ENCODE measurements at places on chromosomes 2 and 18.

GRCh38 chr2:215767625-215768024 is 245.7 kb downstream of the MREG start:
- no peak for DNase-seq

GRCh38 chr2:233638836-233639235 is 2.6 kb downstream of the UGT1A10 start:
- no peak for DNase-seq

- no peak for DNase-seq
These were observed 30.1 kb upstream of the PNO1 start for GRCh38 chr2:68127358-68128242.

DNA sequence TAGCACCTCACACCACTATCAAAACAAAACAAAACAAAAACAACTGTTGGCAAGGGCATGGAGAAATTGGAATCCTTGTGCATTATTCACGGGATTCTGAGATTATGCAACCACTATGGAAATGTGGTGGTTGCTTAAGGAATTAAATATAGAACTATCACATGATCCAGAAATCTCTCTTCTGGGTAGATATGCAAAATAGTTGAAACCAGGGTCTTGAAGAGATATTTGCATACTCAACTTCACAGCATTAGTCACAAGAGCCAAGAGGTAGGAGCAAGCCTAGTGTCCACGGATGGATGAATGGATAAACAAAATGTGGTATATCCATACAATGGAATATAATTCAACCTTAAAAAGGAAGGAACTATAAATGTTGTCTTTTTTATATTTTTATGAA is 7.0 kb downstream of the TMEM131 start:
- no peak for DNase-seq

- DNase-seq = no peak
These were observed 259.7 kb downstream of the ETAA1 start for GRCh38 chr2:67656875-67657274.

DNA sequence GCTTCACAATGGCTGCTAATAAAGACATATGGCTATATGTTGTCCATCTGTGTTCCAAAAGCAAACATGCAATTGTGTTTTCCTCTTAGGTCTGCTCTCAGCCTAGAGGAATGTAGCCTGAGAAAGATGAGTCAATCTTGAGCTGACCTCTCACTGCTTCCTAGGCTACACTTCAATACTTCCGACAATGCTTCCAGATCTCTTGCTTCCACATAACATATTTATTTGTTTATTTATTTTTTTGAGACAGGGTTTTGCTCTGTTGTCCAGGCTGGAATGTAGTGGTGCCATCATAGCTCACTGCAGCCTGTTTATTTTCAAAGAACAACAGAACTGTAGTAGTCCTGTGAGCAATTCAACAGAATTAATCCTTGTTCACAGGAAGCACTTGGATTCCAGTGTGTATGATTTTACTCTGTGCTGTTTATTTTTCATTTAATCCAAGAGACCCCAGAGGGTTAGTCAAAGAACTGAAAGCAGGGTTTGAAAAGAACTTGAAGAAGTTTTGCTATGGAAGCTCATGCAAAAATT is 437.9 kb downstream of the TXNL1 start:
- no peak for DNase-seq

DNA sequence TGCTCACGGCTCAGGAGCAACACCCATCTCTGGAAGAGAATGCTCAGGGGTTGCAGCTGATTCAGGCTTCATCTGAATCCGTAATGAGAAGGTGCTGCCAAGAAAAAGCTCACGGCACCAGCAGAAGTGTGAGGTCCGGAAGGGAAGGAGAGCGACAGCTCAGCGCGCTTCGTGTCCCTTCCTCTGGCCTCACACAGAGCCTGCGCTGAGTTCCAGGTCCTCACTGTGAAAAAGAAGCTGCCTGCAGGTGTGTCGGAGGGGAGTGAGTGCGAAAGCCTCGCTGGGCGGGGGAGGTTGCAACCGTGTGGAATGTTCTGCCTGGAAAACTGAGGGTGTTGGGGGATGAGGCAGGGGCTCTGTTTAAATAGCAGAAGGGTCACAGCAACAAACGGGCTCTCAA is 76.2 kb upstream of the TWIST2 start:
- no peak for DNase-seq

- DNase-seq = no peak
These were observed 1.8 kb upstream of the ALK start for GRCh38 chr2:29923110-29923721.

DNA sequence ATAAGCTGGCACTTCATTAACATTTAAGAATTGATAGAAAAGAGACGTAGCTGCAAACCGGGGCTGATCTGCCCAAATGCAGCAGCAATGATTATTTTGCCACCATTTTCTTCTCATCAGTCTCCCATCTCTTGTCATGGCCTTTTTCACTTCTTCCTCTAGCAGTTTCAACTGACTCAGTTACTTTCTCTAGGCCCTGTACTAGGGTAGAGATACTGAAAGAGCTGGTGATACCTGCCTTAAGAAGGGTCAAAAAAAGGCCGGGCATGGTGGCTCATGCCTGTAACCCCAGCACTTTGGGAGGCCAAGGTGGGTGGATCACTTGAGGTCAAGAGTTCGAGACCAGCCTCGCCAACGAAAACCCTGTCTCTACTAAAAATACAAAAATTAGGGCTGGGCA is 127.4 kb downstream of the LTBP1 start:
- DNase-seq = no peak

DNA sequence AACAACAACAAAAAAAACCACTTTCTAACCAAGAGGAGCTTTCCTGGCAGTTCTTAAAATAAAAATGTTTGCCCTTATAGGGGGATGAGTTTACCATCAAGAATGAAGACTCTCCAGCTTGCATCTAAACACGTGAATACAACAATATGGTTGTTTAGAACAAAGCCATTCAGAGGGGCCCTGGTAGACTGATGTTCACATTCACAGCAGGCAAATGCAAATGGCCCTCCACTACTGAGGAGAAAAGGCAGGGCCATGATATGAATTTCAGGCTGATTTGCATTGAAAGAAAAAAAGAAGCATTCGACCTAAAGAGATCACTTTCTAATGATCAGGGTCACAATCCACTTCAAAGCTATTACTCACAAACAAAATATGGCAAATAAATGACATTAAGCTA is 65.3 kb upstream of the OTOS start:
- no peak for DNase-seq

GRCh38 chr18:68072744-68073143 is 556.2 kb upstream of the DSEL start:
- DNase-seq = no peak

GRCh38 chr2:6113786-6114185 is 421.6 kb downstream of the SOX11 start:
- no peak for DNase-seq

DNA sequence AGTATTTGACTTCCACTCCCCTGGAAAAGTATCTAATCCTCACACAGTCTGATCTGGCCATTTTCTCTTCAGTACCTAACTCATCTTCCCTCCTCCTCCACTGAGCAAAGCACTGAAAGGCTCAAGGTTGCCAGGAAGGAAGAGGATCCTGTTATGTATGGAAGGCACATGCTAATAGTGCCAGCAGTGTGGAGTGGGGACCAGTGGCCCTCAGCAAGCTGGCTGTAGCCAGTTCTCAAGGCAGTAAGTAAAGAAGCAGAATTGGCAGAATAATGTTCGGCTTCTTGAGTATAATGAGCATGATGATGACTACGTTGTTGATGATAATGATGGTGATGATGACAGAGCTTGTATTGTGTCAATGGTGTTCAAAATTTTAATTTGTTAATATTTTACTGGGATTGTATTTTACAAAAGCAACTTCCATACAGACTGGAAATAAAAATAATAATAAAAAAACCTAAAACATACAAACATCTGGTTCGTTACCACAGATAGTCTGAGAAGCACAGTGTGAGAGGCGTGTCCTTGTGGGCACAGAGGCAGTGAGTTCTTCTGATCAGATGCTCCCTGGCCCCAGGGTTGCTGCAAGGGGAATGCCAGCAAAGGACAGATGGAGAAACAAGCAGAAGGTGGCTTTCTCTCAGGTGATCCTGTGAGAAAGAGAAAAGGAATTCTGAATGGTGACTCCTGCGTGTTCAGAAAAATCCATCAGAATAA is 528.8 kb downstream of the CMPK2 start:
- DNase-seq = no peak

- DNase-seq = no peak
These were observed 28.2 kb downstream of the RBMS1 start for GRCh38 chr2:160465406-160465805.

GRCh38 chr2:1914541-1915165 is 170.3 kb upstream of the PXDN start:
- no peak for DNase-seq

- no peak for DNase-seq
These were observed 7.1 kb upstream of the CEP68 start for GRCh38 chr2:65049010-65049639.

DNA sequence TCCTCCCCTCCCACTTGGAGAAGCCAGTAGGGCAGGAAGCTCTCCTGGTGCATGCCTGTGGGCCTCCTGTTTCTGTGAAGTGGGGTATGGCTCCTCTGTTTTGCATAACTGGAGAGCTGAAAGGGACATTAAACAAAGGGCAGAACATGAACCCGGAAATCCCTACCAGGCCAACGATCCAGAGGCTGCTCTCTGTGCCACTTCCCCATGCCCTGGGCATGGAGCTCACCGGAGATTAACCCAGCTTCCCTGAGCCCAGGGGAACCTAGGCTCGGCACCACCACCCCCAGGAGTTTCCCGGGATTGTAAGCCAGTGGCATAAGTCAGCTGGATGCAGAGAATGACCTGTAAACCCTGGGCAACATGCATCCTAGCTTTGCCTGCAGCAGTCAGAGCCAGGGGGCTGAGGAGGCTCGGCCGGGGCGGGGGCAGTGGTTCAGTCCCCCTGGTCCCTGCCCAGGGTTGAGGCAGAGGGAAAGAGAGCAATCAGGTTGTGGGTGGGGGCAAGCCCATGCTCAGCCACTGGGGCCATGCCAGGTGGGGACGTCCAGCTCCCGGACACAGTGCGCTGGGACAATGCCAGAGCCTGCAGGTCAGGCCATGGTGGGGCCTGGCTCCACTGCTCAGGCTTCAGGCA is 49.5 kb downstream of the TIMM21 start:
- DNase-seq = no peak

GRCh38 chr2:274503-274902 is 9.8 kb downstream of the ACP1 start:
- no peak for DNase-seq

- no peak for DNase-seq
These were observed 25.9 kb upstream of the SULT1C4 start for GRCh38 chr2:108351889-108352288.

GRCh38 chr2:230590333-230590732 is 122.3 kb upstream of the CAB39 start:
- no peak for DNase-seq

GRCh38 chr2:217616936-217617335 is 385.9 kb downstream of the TNS1 start:
- no peak for DNase-seq

DNA sequence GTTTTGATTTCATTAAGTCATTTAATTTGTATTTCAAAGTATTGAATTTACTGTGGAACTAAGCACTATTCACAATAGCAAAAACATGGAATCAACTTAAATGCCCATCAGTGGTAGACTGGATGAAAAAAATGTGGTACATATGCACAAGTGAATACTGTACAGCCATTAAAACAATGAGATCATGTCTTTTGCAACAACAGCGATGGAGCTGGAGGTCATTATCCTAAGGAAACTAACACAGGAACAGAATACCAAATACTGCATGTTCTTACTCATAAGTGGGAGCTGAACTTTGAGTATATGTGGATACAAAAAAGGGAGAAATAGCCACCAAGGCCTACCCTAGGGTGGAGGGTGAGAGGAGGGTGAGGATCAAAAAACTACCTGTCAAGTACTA is 164.4 kb downstream of the BABAM2 start:
- DNase-seq = no peak

DNA sequence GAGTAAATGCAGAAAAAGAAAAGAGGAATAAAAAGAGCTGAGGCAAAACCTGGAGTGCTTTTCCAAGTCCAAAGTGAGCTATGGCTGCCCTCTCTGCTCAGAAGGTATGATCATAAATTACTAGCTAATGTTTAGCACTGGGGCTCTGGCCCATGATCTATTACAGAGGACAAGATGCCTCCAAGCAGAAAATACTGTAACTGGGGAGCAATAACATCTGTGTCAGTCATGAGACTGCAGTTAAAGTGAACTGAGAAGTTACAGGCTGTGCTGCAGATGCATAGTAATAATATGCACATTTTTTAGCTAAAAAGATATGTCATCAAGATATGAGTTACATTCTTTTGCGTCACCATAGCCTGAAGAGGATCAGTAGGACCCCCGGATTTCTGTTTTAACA is 209.4 kb upstream of the RBBP8 start:
- DNase-seq = no peak

GRCh38 chr2:56082665-56083064 is 101.1 kb upstream of the CCDC85A start:
- no peak for DNase-seq

DNA sequence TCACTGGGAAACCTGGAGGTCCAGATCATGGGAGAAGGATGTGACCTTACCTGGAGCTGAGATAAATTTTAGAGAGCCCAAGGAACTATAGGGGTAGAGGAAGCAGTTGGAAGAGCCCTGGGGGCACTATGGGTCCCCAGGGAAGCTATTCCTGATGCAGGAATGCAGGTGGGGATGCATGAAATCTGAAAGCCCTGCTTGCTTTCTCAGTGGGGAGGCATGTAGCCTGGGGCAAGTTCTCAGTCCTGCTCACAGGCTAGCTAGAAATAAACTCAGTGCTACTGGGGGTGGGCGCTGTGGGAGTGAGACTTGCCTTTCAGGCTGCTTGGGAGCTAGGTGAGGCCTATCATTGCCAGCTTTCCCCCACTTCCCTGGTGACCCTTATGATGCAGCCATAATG is 499.7 kb downstream of the PTH2R start:
- DNase-seq = no peak

GRCh38 chr2:148896136-148896535 is 21.1 kb downstream of the KIF5C start:
- DNase-seq = no peak

- no peak for DNase-seq
These were observed 9.8 kb downstream of the TMX3 start for GRCh38 chr18:68705119-68705518.

- DNase-seq = no peak
These were observed 20.1 kb downstream of the SLC9A2 start for GRCh38 chr2:102639429-102639828.

DNA sequence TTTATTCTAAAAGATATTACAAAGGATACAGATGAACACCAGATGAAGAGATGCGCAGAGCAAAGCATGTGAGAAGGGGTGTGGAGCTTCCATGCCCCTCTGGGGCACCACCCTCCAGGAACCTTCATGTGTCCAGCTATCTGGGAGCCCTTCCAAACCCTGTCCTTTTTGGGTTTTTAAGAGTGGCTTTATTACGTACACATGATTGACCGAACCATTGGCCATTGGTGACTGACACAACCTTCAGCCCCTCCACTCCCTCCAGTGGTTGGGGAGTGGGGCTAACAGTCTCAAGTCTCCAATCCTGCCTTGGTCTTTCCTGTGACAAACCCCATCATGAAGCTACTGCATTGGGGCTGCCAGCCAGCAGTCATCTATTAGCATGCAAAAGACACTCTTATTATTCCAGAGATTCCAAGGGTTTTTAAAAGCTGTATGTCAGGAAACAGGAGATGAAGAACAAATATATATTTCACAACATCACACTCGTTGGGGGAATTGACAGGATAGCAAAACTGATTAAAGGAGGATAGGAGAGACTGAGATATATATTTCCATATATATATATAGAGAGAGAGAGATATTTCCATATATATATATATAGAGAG is 19.4 kb downstream of the IL1B start:
- no peak for DNase-seq

Measured in ascending aorta (tissue), 2 donors.